HEK293T (cell line): ENCODE measurements at places on chromosomes 2 and 18.
A peak's percentile ranks its signal among the peaks of the same experiment; 100 is the strongest.

- DNase-seq, result no peak
Observed at GRCh38 chr18:9106094-9106493, 3.6 kb downstream of the NDUFV2 start.

- DNase-seq, result no peak
Observed at GRCh38 chr2:212154477-212154878, 384.1 kb downstream of the ERBB4 start.

DNA sequence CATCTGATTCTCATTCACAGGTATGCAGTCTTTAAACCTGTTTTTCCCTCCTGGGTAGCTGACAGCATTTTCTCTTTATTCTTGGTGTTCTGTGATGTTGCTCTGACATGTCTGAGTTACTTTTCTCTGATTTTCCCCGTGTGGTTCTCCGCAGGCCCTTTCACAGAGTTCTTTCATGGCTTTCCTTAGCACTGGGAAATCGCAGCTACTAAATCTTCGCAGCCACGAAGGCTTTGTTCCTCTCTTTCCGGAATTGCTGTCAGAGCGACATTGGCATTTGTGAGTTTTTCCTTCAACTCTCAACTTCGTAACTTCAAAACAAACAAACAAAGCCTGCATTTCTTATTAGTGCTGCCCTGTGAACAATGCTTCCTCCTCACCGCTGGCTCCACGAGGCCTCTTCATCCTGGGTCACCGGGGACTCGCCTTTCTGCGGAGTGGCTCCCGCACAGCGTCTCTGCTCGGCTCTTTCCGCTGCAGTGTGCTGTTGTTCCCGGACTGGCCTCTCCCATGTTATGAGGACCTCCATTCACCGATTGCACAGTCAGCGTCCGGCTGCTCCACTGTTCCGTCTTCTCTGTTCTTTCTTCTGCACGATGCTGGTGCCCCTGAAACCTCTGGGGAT is 16.1 kb downstream of the COLEC11 start:
- no peak for DNase-seq

- no peak for DNase-seq
Observed at GRCh38 chr2:157477919-157478318, 34.0 kb upstream of the CYTIP start.

DNA sequence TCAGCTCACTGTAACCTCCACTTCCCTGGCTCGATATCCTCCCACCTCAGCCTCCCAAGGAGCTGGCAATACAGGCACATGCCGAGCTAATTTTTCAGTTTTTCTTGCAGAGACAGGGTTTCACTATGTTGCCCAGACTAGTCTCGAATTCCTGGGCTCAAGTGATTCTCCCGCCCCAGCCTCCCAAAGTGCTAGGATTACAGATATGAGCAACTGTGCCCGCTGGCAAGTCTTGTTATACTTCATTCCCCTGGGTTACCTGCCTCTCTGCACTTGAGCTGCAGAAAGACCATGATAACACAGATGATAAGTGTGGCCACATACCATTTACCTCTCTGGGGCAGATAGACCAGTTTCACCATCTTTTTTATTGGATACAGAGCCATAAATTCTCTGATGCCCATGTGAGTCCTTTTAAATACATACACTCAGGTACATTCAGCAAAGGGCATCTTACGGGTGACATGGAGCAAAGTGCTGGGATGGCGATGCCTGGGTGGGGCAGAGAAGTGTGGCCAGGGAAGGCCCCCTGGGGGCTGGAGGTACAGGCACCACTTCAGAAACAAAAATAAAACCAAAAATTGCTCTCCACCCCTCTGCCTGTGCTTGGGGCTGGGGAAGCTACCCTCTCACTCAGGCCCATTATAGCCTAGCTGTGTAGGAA is 20.4 kb downstream of the CCT7 start:
- no peak for DNase-seq

DNA sequence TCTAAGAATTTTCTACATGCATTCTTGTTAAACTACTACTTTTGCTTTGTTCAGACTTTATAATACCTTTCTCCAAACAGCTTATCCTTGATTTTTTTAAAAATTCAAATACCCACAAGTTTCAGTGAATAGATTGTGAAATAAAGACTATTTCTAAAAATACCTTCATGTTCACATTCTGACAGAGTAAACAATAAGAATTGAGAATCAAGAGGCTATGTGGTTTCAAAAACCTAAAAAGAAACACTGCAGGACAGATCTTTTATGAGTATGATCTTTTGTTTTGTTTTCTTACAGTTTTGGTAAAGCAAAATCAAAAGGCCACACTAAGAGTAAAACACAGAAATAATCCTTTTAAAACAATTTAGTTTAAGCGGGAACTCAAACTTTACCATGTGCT is 21.2 kb downstream of the ALS2 start:
- DNase-seq, result no peak

DNA sequence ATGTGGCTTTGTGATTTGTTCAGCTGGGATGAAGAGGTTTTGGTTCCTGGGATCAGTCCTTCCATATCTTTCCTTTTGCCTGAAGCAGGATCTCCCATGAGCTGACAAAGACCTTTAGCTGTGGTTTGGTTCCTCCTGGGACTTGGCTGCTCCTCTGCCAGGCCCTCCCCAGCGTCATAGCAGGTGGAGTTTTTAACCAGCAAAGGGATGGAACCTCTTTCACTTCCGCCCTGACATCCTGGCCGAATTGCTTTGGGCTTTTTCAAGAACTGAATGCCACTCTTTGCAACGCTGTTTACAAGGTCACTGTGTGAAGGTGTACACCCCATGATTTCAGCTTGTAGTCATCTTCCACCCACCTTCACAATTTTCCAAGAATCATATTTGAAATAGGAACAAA is 390 bp downstream of the PCARE start:
- DNase-seq, result no peak

GRCh38 chr2:135657806-135658582 is 83.7 kb upstream of the UBXN4 start:
- DNase-seq, result no peak

GRCh38 chr2:25551316-25551715 is 122.1 kb downstream of the DTNB start:
- no peak for DNase-seq

DNA sequence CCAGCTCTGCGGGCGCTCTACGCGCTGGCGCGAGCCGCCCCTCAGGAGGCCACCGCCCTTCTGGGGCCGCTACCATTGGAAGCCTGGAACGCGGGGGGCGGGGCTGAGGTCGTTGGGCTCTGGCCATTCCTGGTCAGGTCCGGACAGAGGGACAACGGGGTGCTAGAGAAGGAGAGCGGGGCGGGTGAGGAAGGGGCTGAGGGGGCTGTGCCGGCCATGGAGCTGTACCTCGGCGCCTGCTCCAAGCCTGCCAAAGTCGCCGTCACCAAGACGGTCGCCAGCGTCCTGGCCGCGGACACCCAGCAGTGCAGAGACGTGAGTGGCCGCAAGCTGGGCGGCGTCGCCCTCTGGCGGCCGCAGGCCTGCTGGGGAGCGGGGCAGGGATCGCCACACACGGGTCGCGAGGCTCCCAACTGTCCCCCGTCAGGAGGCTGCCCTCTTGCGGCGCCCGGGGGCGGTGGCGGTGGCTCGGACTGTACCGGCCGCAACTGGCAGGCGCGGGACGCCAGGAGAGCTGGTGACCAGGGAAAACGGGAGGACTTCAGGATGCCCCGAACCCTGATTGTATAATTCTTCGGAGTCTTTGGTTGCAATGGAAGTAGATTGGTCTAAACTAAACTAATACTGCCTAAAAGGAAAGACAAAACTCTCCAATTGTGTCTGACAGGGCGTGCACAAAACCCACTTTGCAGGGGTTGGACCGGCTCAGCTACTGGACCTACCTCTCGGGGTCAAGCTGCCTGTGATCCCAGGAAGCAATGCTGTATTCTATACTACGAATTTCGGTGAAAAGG is at the start of gene FSIP2:
Gene FSIP2, plus strand, starts transcription at position 126 of the 794 bp plus-strand sequence. Its CDS starts 91 bp downstream, at position 217.
- DNase-seq, result peak; percentile 87

GRCh38 chr2:8222979-8223694 is 458.7 kb upstream of the ID2 start:
- no peak for DNase-seq

GRCh38 chr2:174611006-174611405 is 13.4 kb upstream of the WIPF1 start:
- no peak for DNase-seq

- DNase-seq, result no peak
Observed at GRCh38 chr2:161246281-161246680, 61.9 kb upstream of the PSMD14 start.

- DNase-seq, result no peak
Observed at GRCh38 chr2:130825231-130825965, 11.3 kb upstream of the ARHGEF4 start.

DNA sequence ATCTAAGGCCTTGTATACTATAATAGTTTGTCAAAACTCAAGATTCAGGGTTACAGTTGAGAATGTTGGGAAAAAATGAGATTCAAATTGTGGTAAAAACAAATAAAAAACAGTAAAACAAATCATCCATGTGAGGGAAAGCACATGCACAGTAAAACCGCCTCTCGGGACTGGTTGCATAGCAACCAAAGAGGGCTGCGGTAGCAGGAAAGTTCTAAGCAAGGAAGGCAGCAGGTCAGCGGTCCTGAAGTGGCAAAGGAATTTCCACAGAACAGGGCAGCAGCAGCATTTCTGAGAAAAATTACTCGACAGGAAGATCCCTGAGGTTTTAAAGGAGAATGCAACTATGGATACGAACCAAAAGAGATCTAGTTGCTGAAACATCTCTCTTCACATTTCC is 93.7 kb downstream of the DYNAP start:
- peak; percentile 18 for DNase-seq

- DNase-seq, result no peak
Observed at GRCh38 chr2:64145714-64146113, 1.5 kb upstream of the PELI1 start.

DNA sequence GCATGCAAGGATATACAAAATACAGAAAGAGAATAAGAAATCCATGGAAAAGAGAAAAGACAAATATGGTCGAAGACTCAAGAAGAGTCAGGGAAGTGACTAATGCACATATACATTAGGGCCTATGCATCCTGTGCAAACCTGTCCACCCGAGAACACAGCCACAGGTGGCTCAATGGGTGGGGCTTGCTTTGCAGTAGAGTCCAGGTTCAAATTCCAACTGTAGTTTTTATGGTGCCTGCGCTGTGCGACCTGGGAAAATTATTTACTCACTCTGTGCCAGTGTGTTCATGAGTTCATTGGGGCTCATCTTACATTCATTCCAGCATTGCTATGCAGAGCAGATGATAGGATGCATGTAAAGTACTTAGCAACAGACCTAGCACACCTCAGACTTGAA is 244.7 kb downstream of the CTNNA2 start:
- no peak for DNase-seq

GRCh38 chr2:124272261-124272841 is 247.3 kb downstream of the CNTNAP5 start:
- no peak for DNase-seq

DNA sequence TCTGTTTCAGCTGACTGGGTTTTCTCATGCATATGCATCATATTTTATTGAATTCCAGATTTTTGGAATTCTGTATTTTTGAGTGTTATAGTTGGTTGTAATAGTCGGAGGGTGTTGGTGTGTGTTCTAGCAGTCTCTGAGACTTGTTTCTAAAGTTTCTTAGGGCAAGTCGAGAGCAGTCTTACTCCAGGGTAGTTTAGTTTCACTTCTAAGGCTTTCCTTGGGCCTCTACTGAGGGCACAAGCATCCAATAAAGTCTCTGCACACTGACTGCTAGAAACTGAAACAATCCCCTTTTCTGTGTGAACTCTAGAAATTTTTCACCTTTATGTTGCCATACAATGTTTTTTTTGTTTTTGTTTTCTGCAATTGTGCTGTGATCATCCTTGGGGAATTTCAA is 663.7 kb upstream of the LRATD1 start:
- DNase-seq, result no peak

DNA sequence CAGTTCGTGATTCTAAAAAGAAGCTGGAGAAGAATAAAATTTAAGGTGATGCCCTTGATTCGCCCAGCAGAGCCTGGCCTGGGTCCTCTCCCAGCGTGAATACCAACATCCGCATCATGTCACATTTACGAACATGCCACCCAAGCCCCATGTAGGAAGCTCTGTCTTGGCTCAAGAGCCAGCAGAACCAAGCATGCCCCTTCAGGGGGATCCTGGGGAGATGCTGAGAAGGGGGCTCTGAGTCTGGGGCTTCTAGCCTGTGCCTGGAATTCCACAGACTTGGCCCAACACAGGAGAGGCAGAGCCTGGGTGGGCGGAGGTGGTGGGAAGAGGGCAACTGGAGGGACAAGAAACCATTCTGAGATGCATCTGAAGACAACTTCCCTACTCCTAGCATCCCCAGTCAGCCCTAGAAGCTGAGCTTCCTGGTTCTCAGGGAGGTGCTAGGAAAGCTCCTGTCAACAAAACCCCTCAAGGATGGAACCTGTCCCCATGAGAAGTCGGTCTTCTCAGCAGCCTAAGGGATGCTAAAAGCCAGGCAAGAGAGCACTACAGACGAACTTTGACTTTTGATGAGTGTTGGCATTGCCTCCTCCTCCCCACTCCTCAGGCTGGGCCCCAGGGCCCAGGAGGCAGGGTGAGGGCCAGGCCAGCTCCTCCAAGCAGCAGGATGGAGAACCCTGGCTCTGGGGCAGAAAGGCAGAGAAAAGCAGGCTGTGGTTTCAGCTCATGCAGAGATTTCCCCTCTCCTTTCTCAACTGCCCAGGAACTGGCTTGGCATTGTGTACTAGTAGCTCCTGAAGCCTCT is 57.9 kb downstream of the POLR1A start:
- no peak for DNase-seq

- DNase-seq, result no peak
Observed at GRCh38 chr2:238700506-238701340, 147.2 kb upstream of the TWIST2 start.

DNA sequence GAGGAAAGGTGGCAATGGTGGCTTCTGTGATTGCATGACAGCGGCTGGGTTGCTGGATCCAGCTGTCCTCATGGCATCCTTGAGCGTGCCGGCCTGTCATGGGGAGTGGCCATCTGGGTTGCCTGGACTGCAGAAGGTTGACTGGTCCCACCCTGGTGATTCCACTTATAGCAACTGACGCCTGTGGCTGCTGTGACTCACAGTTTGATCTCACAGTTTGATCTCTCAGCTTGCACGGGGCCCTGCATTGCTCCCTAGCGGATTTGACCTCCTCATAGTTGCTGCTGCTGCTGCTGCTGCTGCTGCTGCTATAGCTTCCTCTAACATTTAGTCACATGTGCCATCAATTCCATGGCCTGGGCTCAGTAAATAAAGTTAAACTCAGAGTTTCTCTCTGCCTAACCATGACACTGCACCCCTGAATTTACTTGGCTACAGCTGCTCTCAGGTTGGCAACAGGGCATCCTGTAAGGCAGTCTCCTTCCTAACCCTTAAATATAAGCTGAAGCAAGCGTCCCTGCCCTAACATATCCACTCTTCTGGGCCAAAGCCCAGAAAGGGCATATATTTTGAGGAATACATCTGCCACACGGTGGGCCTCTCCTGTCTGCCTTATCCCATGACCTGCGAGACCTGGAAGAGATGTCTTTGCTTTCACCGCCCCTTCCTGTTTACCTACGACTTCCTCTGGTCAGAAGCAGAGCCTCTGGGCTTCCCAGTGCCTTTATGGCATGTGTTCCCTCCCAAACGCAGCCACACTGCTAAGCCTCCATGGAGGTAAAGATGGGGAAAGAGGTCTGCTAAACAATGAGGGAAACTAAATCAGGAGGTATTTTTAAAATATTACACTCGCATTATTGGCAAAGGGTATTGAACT is 37.8 kb upstream of the CCDC150 start:
- peak; percentile 15 for DNase-seq
